ENCODE measurements at places on chromosomes 16 and 17.

- DNase-seq = no peak
Measured at GRCh38 chr17:50464736-50465135, 3.9 kb downstream of the CHAD start.

GRCh38 chr17:4790705-4791088 lies 1.9 kb downstream of the GLTPD2 start:
- no peak for DNase-seq

DNA sequence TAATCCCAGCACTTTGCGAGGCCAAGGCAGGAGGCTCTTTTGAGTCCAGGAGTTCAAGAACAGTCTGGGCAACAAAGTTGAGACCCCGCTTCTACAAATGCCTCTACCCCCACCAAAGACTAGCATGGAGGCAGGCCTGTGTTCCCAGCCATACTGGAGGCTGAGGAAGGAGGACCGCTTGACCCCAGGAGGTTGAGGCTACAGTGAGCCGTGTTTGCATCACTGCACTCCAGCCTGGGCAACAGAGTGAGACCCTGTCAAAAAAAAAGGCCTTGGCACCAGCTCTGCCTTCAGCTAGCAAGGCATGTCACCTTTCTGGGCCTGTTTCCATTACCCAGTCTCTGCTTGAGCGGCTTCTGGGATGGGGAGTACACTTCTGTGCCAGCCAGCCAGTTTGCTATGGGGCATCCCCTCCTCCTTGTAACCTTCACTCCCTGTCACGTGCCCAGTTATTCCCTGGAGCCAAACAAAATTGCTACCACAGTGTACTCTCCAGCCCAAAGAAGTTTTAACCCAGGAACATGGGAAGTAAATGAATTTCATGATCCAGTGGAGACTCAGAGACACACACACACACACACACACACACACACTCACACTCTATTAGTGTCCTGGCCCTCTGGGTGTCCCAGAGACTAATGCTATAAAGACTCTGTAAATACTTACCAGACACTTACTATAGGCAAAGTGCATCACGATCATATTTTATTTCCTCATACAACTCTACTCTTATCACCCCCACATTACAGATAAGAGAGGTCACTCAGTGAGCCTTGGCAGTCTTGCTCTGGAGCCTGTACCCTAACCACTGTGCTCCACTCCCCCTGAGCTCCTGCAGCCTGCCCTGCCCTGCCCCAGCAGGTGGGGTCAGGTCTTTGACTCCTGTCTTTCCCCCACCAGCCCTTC lies 2.5 kb downstream of the CISD3 start:
- DNase-seq = no peak

- DNase-seq = no peak
Measured at GRCh38 chr16:58753711-58754134, 19.6 kb upstream of the GOT2 start.

- DNase-seq = no peak
Measured at GRCh38 chr16:58034128-58034685, 8.7 kb downstream of the MMP15 start.

DNA sequence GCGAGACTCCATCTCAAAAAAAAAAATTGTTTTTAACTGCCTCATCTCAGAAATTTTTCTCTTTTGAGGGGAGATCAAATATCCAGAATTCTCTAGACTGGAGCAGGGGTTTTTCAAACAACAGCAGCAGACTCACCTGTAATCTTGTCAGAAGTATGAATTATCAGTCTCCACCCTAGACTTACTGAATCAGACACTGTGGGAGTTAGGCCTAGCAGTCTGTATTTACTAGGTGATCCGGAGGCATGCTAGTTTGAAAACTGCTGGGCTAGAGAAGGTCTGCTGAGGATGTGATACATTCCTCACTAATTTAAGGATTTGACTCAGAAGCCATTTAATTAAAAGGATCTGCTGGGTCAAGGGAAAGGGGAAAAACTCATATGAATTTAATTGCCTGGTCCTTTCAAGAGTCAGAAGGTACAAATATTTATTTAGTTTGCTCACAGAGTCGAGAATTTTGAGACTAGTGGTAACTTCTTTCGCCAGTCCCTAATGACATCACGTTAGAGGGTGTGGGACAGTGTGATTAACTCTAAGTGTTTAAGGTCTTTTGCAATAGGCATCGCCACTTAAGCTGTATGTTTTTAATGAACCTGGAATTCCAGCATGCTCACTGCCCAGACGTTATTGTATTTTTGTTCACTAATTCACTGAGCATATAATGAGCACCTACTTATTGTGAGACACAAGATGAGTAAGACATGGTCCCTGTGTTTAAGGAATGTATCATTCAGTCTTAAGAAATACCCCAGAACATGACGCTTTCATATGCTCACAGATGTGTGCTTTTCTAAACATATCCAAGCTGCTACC lies 14.2 kb downstream of the ATP6V0A1 start:
- no peak for DNase-seq

GRCh38 chr17:63445065-63445464 lies 1.0 kb downstream of the CYB561 start:
- DNase-seq = no peak

DNA sequence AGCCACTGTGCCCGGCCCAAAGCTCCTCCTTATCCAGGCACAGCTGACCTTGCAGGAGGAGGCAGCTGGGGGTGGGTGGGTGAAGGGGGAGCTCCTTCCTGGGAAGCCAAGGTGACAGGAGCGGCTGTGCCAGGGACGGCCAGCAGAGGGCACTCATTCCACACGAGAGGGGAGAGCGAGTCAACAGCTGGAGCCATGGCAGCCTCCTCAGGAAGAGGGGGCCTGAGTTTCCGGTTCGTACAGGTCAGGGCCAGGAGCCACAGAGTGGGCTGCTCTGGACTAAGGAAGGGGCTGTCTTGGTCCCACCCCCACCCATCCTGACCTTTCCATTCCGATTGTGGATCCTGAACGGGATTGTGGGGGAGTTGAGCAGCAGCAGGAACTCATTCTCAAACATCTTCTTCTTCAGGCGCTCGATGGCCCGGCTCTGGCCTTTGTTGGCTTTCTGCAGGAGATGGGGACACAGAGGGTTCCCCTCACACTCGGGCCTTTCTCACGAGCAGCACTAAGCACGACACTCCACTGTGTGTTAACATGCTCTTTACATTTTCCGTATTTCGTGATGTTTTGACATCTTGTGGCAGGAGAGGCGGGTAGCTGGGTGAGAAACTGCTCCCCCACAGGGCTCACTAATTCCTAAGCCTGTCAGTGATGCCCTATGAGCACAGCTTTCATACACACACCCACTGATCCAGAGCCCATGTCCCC lies 61.6 kb downstream of the TIMM22 start:
- no peak for DNase-seq

GRCh38 chr16:77905374-77905920 lies 116.9 kb upstream of the CLEC3A start:
- DNase-seq = peak; percentile 4

DNA sequence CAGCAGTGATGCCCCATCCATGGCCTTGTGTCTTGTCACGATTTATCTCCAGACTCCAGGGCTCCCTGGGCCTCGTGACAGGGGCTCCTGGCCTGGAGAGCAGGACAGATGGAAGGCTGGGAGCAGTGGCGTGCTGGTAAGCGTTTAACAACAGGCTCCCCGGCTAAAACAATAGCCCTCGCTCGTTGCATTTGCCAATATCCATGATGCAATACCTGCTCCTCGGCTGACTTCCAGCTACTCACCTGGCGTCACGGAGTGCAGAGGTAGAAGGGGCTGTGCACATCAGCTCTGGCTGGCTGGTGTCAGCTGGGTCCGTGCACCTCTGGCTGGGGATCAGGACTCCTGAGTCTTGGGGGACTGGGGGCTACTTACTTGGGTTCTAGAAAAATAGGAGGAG lies 1.5 kb upstream of the BICDL2 start:
- no peak for DNase-seq

- no peak for DNase-seq
Measured at GRCh38 chr16:56350491-56351405, 74.6 kb downstream of the AMFR start.

DNA sequence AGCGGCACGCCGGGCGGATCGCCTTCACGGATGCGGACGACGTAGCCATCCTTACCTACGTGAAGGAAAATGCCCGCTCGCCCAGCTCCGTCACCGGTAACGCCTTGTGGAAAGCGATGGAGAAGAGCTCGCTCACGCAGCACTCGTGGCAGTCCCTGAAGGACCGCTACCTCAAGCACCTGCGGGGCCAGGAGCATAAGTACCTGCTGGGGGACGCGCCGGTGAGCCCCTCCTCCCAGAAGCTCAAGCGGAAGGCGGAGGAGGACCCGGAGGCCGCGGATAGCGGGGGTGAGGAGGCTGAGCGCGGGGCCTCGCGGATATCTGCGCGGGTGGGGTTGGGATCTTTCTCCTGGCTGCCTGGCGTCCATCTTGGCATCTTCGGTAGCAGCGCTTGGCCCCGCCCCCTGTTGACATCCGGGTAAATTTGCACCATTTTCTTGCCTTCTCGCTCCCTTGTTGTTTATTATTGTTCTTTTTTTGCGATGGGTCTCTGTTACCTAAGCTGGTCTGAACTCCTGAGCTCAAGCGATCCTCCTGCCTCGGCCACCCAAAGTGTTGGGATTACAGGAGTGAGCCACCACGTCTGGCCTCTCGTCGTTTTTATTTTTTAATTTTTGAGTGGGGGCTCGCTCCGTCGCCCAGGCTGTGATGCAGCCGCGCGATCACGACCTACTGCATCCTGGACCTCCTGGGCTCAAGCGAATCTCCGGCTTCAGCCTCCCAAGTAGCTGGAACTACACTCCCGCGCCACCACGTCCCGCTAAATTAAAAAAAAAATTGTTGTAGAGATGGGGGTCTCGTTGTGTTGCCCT lies 898 bp downstream of the TERF2IP start:
- no peak for DNase-seq

Measured in Panc1 (cell line).